RWPE1 (cell line): ENCODE measurements at places on chromosomes 12 and 14.

- DNase-seq, result no peak
Measured at GRCh38 chr12:112230136-112230535, 104.8 kb downstream of the TRAFD1 start.

DNA sequence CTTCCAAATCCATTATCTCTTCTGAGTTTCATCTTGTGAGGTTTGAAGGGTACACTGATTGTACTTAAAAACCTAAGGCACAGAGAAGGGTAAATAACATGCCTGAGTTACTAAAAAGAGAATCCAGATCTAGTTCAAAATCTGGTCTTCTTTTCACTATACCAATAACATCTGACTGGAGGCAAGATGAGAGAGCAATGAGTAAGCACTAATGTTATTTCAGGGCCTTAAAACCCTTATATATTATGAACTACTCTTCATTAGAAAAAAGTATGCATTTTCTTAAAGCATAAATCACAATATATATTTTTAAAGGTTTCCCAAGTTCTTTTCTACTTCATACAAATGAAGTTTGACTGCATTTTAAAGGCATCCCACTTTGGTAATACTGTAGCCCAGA is 60.2 kb downstream of the GXYLT1 start:
- no peak for DNase-seq

GRCh38 chr14:53526200-53526599 is 373.1 kb upstream of the DDHD1 start:
- DNase-seq, result no peak

DNA sequence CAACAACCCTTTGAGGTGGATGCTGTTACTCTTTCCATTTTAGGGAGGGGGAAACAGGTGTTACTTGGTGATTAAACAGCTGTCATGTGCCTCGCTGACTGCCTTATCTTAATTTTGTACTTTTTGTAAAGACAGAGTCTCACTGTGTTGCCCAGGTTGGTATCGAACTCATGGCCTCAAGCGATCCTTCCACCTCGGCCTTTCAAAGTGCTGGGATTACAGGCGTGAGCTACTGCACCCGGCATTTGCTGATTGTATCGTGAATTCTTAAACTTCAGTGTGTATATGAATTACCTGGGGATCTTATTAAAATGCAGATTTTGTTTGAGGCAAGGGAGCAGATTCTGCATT is 659 bp downstream of the PSMD9 start:
- DNase-seq, result no peak

DNA sequence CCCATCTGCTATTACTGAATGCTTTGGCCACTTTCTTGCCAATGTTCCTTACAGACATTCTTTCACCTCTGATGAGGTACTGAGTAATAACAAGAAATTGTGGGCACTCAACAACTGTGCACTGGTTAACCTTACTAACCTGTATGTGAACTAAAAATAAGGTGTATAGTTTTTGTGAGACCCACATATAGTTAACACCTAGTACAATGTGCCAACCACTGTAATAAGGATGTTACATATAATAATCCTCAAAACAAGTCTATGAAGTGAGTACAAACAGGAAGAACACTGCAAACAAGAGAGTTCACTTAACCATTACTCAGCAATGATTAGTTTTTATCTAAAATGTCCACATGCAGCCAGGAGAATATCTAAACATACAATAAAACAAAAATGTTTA is 4.5 kb downstream of the DDHD1 start:
- no peak for DNase-seq
